ENCODE measurements at places on chromosomes 12 and 14.

DNA sequence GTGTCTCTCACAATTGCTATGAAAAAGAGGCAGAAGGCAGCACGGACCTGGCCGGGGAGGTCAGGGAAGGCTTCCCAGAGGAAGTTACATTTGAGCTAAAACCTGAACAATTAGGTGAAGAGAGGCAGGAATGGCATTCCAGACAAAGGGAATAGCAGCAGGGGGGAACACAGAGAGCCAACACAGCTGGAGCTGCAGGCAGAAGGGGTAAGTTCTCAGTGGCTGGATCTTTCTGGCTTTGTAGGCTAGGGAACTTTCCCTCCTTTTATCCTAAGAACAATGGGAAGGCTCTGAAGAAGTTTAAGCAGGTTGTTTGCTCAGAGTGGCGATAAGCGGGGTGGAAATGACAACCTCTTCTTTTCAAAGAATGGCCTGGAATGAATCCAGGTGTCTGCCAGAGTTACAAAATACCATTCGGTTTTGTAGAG is 100.0 kb downstream of the PRIMA1 start:
- no peak for DNase-seq

- DNase-seq = no peak
Observed at GRCh38 chr14:68976160-68977067, 2.7 kb downstream of the ACTN1 start.

GRCh38 chr12:51242120-51242519 is 3.5 kb downstream of the DAZAP2 start:
- peak; percentile 64 for DNase-seq

- no peak for DNase-seq
Observed at GRCh38 chr12:44550377-44550776, 325.7 kb downstream of the NELL2 start.

DNA sequence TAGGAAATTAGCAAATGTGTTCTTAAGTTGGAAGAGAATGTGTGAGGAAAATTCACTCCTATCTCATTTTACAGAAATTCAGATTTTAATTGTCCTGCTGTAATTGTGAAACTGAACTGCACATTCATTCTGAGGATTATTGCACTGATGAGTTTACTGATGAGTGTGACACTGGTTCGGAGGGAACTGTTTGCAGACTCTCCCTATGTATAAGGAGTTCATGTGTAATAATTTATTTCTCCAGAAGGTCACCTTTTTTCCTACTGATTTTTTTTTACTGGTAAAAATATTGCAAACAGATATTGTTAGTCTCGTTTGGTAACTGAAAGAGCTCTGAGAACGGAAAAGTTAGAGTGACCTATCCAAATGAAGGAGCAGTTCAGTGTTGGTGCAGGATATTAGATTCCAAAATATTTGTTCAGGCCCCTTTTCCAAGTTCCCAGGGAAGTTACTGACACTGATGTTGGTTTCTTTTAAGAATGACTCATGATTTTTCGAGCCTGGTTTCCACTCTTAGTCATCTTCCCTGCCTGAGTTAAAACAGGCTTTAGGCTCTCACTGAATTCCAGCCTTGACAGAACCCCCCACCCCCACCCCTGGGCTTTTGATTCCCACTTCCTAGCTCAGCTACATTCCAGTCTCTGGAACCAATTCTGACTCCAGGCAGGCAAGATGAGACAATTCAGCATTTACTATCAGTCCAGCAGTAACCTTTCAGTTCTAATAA is 18.4 kb downstream of the ANO6 start:
- peak; percentile 73 for DNase-seq

GRCh38 chr14:71753126-71753830 is 179.0 kb upstream of the RGS6 start:
- peak; percentile 82 for DNase-seq

- no peak for DNase-seq
Observed at GRCh38 chr12:124588018-124588634, 20.7 kb upstream of the NCOR2 start.

DNA sequence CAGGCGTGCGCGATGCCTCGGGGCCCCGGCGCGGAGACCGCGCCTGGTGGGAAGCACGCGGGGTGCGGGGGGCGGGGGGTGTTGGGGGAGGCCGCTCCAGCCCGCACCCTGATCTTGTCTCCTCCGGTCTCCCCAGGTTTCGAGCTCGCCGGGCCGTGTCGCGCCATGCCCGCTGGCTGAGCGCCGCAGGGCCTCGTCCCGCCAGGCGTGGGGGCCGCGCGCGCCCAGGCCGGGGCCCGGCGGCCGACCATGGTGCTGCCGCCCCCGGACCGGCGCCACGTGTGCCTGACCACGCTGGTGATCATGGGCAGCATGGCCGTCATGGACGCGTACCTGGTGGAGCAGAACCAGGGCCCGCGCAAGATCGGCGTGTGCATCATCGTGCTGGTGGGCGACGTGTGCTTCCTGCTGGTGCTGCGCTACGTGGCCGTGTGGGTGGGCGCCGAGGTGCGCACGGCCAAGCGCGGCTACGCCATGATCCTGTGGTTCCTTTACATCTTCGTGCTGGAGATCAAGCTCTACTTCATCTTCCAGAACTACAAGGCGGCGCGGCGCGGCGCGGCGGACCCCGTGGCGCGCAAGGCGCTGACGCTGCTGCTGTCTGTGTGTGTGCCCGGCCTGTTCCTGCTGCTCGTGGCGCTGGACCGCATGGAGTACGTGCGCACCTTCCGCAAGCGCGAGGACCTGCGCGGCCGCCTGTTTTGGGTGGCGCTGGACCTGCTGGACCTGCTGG is 2.4 kb downstream of the TMEM121 start:
- no peak for DNase-seq

DNA sequence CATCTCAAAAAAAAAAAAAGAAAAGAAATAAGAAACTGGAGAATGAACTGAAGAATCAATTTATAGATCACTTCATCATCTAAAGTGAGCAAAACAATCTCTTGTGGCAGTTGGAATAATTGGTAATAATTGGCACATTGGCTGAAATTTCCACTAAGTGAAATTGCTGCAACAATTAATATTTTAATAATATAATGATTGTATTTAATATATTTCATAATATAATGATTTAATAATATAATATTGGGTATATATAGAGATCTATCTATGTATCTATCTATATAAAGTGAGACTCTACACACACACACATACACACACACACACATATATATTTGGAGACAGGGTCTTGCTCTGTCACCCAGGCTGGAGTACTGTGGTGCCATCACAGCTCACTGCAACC is 81.2 kb upstream of the PRICKLE1 start:
- no peak for DNase-seq

GRCh38 chr12:57477710-57478681 is 1.7 kb downstream of the ARHGAP9 start:
- DNase-seq = peak; percentile 60

DNA sequence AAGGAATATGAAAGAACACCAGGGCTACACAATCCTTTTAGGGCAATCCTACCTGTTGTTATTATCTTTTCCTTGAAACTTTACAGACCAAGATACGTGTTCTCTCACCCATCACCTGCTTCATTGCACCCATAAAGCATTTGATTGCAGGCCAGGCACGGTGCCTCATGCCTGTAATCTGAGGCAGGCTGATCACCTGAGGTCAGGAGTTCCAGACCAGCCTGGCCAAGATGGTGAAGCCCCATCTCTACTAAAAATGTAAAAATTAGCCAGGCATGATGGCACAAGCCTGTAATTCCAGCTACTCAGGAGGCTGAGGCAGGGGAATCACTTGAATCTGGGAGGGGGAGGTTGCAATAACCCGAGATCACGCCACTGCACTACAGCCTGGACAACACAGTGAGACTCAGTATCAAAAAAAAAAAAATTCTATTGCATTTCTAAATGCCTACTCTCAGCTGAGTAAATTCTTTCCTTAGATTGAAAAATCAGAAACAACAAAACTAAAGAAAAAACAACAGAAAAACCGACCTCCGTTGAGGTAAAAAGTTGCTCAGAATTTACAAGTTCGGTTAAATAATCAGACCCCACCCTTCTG is 183.7 kb upstream of the TMEM132C start:
- no peak for DNase-seq

DNA sequence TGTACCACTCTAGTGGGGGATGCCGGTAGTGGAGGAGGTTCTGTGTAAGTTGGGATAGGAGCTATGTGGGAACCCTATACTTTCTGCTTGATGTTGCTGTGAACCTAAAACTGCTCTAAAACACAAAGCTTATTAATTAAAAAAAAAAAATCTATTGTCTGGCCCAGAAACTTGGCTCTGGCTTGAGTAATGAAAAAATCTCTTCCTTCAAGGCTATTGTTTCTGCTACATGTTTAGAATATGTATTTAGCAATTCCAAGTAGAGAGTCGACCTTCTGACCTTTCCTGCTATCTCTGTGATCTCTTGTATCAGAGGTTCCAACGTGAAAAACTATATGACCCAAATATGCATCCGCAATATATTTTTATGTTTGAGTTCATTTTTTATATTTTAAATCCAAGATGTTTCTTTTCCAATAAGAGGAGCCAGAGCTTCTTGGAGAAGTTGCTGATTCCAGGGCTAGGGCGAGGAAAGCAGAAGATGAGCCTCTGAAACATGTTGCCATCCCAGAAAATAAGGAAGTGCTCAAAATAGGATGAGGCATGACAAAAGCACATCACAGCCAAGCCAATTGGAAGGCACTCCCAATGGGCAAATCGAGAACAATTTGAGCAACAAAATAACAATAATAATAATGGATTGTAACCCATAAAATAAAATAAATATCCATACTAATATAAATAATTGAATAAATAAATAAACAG is 184.6 kb upstream of the TMEM260 start:
- peak; percentile 61 for DNase-seq

DNA sequence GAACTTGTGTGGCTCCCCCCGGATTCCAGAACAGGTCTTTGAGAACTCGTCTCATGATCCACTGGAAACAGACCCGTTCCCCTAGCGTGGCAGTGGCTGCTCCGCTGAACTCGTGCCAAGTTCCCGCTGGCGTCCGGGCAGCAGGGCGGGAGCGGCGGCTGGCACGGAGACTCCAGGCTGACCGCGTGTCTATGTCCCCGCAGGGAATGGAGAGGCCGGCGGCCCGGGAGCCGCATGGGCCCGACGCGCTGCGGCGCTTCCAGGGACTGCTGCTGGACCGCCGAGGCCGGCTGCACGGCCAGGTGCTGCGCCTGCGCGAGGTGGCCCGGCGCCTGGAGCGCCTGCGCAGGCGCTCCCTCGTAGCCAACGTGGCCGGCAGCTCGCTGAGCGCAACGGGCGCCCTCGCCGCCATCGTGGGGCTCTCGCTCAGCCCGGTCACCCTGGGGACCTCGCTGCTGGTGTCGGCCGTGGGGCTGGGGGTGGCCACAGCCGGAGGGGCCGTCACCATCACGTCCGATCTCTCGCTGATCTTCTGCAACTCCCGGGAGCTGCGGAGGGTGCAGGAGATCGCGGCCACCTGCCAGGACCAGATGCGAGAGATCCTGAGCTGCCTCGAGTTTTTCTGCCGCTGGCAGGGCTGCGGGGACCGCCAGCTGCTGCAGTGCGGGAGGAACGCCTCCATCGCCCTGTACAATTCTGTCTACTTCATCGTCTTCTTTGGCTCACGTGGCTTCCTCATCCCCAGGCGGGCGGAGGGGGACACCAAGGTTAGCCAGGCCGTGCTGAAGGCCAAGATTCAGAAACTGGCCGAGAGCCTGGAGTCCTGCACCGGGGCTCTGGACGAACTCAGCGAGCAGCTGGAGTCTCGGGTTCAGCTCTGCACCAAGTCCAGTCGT is 1.5 kb downstream of the APOLD1 start:
- peak; percentile 78 for DNase-seq

DNA sequence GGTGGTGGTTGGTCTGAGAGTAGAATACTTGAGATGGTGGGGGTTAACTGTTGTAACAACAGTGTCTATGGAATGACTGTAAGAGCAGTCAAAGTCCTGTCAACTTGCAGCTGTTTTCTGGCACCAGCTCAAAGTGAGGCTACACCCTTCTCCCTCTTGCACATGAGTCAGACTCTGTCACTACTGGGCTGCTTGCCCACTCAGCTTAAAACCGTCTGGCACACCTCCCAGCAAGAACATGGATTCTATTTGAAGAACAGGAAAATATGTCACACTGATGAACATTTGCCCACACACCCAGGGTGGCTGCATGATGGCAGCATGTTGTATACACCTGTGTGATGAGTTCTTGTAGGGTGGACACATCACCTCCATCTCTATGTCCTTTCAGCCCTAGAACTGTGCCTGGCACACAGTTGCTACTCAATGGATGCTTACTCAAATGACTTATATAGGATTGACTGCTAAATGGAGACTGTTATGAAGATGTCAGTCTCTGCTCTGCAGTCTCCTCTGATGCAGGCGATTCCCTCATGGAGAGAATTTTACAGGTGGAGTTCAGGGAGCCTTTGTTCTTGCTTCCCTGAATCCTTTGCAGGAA is 19.3 kb upstream of the SERPINA6 start:
- DNase-seq = peak; percentile 79

- DNase-seq = no peak
Observed at GRCh38 chr12:9792185-9792900, 31.6 kb upstream of the CD69 start.

DNA sequence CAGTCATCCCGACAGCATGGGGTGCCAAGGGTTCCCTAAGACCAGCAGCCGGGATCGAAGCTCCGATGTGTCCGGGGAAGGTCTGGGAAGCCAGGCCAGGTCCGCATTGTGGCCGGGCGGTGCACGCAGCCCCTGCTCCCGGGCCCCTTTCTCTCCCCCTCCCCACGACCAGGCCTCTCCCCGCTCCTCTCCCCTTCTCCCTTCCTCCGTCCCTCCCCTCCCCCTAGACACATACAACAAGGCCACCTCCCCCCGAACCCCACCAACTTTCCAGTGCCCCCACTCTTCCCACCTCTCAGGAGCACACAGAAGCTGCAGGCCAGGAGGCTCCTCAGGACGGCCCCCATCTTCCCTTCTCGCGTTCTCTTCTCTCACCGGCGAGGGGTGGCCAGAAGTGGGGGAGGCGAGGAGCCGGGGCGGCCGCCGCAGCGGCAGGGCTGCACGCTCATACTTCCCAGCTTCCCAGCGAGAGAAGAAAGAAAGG is 413 bp downstream of the LRP6 start:
- DNase-seq = no peak

DNA sequence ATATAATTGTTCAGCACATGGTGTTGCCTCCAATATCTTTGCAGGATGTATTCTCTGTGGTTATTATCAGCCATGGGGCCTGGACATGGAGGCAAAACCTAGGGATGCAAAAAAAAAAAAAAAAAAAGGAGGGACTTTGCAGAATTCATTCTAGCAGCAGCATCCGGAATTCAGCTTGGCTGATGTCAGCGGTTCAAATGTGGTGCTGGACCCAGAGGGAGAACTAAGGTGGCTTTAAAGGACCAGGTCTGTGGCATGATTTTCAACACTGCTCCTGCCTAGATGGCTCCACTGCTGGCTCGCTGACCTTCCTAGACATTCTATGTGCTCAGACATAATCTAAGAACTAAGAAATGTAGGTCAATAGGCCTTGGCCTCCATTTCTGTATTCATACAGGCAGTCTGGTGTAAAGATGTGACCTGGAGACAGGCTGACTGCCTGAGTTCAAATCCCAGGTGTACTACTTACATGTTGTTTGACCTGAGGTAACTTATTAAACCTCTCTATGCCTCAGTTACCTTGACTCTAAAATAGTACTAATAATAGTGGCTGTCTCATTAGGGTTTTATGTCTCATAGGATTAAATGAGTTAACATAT is 108.6 kb downstream of the PPM1A start:
- DNase-seq = no peak

Measured in inflammatory macrophage treated with lipopolysaccharide for 1 hour (primary cell).